NCI-H187 (cell line): ENCODE measurements at places on chromosomes 4 and X.

DNA sequence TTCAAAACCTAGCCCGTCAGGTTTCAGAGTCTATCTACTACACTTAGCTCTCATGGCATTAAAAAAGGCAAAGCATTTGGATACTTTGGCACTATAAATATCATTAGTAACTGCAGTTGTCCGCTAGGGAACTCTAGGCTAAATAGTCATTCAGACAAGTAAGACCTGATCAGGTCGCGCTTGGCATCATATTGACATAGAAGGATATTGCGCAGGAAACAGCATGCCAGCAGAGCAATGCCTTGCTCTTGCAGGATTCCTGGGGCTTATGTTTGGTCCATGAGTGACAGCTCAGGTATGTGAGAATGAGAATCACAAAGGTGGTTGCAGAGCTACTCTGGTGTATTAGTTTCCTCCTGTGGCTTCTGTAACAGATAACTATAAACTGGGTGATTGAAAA is 62.7 kb downstream of the KDM6A start:
- DNase-seq, result no peak

DNA sequence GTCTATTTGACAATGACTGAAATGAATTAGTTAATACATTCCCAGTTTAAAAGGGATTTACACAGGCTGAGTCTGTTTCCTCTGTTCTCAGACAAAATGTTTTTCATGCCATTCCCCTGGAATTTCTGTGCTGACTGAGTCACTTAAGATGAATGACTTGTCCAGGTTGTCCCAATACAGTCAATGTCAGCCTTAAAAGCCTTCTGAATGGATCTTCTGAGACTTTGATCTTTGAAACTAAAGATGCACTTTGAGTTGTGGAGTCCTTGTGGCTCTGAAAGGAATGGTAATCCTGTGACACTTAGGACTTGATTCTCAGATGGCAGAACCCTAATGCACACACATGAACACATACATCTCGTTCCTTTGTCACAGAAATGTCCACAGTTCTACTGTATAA is 622.2 kb upstream of the GRID2 start:
- no peak for DNase-seq

DNA sequence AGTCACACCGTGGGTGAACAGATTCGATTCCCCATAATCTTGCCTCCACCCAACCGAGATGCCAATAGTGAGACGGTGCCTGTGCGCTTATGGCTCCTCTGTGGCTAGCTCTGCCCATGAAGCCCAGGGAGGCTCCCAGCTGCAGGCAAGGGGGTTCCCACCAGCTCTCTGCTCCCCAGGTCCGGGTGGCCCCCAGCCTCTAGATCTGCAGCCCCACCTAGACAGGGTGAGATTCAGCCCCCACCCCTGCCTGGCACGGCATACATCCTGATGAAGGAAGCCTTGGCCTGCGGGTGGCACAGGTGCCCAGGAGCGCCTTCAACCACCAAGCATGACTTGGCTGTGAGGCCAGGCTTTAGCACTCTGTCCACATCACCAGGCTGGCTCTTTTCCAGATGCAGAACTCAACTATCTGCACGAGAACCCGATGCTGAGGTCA is 40.6 kb downstream of the WDR1 start:
- DNase-seq, result no peak

DNA sequence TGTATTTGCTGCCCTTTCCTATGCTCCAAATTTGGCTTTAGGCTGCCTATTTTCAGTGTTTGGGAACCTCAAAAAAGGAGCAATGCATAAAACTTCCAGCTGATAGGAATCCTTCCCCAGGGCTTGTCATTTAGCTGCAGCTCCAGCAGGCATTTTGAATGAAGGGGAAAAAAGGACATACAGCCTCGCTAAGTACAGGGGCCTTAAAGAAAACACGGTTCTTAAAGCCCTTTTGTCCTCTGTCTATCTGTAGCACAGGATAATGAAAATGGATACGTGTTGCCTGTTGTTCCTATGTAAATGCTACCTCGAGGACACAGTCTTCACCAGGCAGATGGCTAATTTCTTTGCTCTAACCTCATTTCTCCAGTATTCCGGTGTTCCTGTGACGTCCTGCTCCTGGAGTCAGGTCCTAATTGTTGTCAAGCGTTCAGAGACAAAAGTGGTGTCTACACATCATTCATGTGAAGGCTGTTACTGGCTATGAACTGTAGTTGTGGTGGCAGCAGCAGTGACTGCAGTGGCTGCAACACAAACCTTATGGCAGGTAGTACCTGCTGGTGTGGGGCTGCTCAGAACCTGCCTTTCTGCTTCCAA is 117.4 kb downstream of the MGST2 start:
- no peak for DNase-seq
